ENCODE measurements at places on chromosomes 1 and 21.

DNA sequence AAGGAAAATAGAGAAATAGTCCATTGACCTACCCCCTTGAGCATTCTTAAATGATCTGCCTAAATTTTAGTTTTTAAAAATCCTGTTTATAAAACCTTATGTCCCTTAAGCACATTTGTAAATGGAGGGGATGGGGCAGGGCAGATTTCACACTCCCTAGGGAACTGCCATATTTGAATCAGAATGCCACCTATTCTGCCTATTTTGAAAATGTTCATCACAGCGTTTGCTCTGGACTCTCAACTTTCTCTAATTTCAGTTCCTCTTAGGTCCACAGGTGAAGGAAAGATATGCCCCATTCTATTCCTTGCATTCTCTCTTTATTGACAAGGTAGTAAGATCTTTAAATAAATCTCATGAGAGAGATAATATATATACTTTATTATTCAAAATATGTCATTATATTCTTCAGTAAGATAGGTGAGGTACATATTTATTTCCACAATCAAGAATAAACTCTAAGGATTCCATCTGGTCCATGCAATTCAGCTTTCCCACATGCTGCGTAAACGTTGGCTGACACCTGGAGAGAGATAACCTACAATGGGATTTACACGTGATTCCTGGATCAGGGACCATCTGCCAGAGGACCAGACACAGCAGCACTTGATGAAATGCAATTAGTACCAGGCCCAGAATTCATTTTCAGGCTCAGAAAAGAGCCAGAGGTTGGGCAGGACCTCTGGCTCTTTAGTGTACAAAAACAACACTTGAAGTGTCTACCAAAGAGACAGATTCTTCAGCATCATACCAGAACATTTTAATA is 1.2 kb upstream of the LPGAT1 start:
- no peak for DNase-seq

DNA sequence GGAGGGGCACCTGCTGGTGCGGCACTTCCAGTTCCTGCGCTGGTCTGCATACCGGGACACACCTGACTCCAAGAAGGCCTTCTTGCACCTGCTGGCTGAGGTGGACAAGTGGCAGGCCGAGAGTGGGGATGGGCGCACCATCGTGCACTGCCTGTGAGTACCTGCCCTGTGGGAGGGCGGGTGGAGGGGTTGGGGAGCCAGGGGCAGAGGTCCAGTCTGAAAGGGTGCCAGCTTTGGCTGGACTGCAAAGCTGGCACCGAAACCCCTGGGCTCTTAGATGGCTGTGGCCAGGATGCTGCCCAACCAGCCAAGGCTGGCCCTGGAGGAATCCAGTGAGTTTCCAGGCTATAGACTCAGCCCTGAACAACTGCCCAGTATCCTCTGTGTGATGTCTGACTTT is 87.3 kb downstream of the PTPRU start:
- DNase-seq, result no peak

DNA sequence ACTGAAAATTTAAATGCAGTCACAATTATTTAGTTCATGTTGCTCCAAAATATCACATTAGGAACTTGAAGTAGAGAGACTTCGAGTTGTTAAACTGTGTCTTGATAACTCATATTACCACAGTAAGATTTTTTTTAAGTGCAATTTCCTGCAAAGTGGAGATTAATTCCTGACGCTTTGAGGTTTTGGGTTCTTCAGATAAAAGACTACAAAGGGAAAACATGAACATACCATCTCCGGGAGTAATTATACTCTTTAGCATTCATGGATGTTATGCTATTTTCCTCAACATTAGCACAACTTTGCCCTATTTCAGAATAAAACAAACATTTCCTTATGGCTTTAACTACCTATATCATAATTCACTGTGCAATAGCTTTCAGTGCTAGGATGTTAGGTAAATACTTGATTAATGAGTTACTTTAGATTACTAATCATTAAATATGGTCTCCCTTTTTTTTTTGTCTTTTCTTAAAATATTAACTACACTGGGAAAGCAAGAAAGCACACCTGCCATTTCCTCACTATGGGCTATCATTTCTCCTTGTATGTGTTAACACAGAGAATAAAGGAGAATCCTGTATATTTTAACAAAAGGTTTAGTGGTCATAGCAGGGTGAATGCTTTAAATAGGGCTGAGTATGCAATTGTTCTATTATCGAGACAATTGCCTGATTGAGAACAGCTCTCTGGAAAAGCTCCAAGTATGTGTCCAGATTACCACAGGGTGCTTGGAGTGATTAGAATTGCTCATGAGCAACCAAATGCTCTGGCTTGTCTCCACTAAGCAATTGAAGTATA is 252.5 kb upstream of the C1orf105 start:
- DNase-seq, result no peak

DNA sequence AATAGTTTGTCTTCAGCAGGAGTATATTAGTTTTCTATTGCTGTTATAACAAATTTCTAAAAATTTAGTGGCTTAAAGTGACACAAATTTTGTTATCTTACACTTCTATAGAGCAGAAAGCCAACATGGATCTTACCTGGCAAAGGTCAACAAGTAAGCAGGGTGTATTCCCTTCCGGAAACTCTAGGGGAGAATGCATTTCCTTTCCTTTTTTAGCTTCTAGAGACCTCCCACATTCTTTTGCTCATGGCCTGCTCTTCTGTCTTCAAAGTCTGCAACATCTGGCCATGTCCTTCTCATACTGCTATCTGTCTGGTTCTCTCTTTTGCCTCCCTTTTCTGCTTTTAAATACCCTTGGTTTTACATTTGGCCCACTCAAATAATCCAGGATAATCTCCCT is 242.6 kb downstream of the ZNF648 start:
- no peak for DNase-seq

DNA sequence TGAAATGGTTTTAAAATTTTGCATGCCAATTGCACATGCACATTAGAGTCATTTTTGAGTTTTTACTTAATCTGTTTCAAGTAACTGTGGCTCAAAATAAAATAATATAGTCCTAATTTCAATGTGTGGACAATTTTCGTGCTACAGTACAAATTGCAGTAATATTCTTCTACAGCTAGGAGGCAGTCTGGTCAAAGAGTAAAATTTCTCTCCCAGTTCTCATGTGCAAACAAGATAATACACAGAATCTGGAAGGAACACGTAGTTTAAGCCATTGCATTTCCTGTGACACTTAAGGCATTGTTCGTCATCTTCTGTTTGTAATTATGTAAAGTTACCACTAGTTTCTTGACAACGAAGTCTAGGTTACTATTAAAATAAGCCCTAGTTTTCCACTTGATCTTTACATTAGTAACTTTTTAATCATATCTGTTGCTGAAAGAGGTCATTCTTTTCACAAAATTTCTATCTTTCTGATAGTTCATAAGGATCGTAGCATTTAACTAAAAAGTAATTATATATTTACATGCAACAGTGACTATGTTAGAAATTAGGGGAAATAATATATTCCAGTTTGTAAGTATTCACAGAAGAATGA is 28.9 kb downstream of the ODR4 start:
- no peak for DNase-seq

DNA sequence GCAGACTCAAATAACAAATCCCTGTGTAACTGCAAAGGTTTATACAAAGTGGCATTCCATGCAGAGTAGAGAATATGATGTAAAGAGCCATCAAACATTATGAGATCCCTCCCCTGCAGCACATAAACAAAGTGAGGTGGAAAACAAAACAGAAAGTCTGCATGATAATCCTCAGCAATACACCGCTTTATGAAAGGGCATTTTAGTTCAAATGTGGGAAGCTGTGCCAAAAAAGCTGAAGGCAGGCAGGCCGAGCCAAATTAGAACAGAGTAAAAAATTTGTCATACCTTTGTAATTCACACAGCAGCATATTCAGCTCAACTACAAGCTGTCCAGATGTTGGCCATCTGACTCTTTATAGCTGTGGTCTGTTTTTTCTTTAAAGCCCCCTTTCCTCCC is 113.5 kb downstream of the LHX9 start:
- no peak for DNase-seq

- no peak for DNase-seq
These were observed 1.0 kb downstream of the LYST start for GRCh38 chr1:235865565-235866204.

- no peak for DNase-seq
These were observed 1.8 kb downstream of the CALML6 start for GRCh38 chr1:1916851-1917251.

DNA sequence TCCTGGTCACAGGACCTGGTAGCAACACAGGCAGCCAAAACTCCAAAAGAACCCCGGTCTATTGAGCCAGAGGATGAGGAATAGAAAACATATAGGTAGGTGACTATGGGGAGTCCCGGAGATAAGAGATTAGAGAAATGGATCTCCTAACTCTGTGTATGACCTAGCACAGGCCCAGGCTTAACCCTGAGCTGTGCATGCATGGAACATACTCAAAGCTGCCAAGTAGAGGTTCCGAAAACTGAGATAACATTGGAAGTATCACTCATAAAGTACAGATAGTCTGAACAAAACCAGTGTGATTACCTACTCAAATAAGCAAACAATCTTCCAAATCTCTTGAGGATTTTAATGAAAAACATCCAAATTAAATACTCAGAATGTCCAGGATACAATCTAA is 31.5 kb upstream of the PRDX6 start:
- DNase-seq, result no peak

DNA sequence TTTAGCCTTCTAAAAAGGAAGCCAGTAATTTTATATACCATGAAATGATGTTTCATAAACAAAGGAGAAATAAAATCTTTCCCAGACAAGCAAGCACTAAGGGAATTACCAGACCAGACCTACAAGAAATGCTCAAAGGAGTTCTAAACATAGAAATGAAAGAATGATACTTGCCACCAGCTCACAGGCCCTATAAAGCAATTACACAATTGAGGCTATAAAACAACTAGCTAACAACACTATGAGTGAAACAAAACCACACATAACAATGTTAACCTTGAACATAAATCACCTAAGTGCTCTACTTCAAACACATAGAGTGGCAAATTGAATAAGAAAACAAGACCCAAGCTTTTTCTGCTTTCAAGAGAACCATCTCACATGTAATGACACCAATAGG is 123.8 kb downstream of the BARHL2 start:
- no peak for DNase-seq

GRCh38 chr1:224059897-224060427 is 53.9 kb upstream of the FBXO28 start:
- no peak for DNase-seq

- DNase-seq, result no peak
These were observed 3.3 kb downstream of the TMEM51 start for GRCh38 chr1:15156807-15157380.

DNA sequence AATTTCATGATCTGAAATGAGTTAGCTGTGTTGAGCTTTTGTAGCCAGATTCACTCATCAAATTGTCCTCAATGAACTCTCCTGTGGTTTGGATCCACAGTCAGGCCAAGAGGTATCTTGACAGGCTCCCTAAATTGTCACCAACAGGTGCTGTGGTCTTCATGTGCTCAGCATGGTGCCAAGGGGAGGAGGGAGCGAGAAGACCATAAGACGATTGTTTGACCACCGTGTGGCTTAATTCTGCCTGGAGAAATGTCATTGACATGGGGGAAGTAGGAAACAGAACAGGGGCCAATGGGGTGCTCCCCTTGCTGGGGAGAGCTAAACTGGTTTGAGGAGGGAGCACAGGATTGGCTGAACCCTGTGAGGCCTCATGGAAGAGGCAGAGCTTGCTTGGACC is 219.3 kb downstream of the KCNJ6 start:
- DNase-seq, result no peak

GRCh38 chr1:54528613-54529012 is 19.4 kb upstream of the ACOT11 start:
- DNase-seq, result no peak

GRCh38 chr1:153599847-153600246 is 13.1 kb downstream of the S100A16 start:
- DNase-seq, result no peak

DNA sequence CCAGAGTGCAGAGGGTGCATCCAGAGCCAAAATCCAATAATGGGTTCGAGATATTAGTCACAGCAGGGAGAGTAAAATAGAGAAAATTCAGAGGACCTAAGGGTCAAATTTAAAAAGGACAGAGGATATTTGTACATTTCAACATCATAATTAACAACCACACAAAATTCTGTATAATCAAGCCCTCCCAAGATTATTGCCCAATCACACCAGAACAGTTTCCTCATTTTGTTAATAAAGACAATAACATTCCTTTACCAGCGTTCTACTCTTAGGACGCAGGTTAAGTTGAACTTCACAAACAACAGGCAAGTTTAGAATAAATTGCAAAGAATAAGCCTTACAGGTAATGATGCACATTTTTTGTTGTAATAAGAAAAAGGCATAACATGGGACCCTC is 462.8 kb downstream of the PTPRC start:
- no peak for DNase-seq

DNA sequence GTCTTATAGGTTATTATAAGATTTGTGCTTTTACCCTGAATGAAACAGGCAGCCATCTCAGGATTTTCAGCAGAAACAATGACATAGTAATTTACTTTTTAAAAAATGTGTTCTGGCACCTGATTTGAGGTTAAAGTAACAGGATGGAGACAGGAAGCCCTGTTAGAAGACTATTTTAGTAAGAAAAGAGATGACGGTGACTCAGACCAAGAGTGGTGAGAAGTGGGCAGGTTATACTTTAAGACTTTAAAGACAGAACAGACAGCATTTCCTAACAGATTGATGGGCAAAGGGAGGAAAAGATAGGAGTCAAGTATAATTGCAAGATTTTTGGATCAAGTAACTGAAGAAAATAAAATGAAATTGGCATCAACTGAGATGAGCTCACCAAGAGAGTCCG is 436.8 kb upstream of the NR5A2 start:
- DNase-seq, result no peak

DNA sequence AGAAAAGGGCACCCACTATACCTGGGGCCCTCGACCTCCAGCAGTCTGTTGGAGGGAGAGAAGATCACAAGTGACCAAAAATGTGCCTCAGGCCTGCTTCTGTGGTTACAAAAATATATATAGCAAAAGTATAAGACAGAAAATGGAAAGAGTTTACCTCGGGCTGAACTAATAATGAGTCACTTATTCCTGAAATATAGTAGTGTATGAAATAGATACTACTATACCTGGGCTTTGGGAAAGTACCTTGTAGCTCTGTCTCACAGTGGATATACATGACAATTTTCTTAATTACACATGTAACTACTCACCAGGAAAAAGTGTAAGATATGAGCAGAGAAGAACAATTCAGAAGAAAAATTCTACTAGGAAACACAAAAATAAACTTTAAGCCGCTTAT is 7.3 kb upstream of the APCS start:
- DNase-seq, result no peak

GRCh38 chr1:5333291-5333690 is 658.9 kb downstream of the NPHP4 start:
- no peak for DNase-seq

DNA sequence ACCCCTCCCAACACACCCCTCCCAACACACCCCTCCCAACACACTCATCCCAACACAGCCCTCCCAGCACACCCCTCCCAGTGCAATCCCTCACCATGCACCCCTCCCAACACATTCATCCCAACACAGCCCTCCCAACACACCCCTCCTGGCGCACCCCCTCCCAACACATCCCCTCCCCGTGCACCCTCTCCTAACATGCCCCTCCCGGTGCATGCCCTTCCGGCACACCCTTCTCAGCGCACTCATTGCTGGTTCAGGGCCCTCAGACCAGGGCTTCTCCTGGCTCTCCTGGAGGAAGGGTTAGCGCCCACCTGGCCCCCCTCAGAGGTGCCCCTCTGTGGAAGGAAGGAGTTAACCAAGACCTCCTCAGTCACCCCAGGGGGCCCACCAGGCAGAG is 74.5 kb upstream of the ARHGEF16 start:
- DNase-seq, result no peak

- no peak for DNase-seq
These were observed 115.1 kb upstream of the TMEM51 start for GRCh38 chr1:15038232-15039016.

- no peak for DNase-seq
These were observed 35.1 kb downstream of the ARHGAP29 start for GRCh38 chr1:94202241-94202640.

Measured in activated T-cell treated with anti-CD3 and anti-CD28 coated beads for 48 hours (primary cell).